CD4-positive, alpha-beta T cell treated with Interleukin-17A for 1 hour (primary cell): ENCODE measurements at places on chromosomes 4 and X.

DNA sequence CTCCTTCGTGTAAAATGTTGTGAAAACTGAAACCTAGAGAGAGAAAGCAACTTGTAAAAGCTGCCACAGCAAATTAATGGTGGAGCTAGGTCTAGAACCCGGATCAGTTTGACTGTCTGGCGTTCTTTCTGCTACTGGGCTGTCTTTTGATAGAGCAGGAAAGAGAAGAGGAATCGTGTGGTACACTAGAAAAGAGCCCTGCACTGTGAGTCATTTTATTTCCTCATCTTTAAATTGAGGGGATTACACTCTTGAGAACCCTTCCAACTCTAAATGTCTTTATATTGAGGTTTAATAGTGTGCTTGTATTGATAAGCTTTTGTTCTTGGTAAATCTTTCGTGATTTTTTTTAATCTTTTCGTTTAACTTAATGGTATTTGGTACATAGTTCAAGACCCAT, 4.3 kb downstream of the WDR44 start:
- no peak for DNase-seq

GRCh38 chr4:97215409-97215941, 927.8 kb downstream of the STPG2 start:
- DNase-seq, result no peak

GRCh38 chr4:77021614-77022089, 54.1 kb downstream of the CCNI start:
- DNase-seq, result no peak

DNA sequence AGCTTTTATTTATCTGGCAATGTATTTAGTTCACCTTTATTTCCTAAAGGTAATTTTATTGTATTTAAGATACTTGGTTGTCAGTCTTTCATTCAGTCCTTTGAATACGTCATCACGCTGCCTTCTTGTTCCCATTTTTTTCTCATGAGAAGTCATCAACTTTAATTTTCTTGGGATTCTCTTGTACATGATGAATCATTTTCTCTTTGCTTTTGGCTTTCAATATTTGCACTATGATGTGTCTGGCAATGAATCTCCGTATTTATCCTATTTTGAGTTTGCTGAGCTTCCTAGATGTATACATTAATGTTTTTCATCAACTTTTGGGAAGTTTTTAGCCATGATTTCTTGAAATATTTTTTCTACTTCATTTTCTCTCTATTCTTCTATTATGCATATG, 28.4 kb downstream of the CLDN2 start:
- no peak for DNase-seq

DNA sequence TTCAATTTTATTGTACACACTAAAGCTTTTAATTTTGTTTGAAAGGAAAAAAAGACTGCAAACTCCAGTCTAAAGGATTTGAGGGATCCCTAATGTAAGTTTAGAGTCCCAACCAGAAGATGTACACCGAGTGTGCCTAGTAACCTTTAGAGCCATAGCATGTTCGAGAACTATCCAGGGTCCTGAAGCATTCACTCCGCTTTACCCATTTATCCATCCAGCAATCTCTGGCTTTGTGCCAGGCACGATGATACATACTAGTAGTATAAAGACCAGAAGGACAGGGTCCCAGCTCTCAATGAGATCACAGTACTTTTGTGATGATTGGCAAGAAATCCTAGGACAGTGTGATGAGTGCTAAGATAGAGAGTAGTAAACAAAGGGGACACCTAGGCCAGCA, 168.7 kb downstream of the STK32B start:
- no peak for DNase-seq

DNA sequence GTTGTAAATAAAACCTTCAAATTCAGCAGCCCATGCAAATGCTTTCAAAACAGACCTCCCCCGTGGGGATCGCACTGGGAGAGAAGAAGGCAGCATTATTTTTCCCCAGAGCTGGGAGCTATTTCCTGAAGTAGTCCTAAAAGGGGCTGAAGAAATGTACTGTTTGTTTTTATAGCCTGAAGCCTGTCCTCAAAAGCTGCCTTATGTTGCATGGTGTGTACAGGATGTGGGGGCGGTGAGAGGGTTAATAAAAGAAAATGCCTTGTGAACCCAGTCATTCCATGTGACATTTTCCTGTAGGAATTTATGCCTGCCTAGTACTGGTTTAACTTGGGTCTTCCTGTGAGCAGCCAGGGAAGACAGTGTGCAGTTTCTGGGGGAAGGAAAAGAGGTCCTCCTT, 144.1 kb downstream of the SOWAHB start:
- no peak for DNase-seq

- DNase-seq, result no peak
Observed at GRCh38 chr4:92100975-92101374, 202.8 kb upstream of the GRID2 start.

GRCh38 chrX:48059296-48059639, 12.2 kb downstream of the ZNF630 start:
- DNase-seq, result no peak

GRCh38 chrX:1833656-1834360, 218.9 kb downstream of the ASMT start:
- no peak for DNase-seq

DNA sequence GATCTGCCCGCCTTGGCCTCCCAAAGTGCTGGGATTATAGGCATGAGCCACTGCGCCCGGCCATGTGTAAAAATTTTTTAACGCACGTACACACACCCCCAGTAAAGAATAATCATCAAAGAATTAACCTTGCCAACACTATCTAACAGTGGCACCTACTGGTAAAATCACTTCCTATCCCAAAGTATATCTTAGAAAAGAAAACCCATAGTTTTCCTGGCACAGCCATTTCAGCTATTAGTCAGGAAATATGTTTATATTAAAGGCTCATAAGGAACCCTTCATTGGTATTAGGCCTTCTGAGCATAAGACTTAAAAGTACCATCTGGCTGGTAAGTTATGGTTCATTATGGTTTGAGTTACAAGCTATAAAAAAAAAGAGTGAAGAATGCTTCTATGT, 14.1 kb downstream of the S100G start:
- DNase-seq, result no peak

GRCh38 chr4:99301376-99302164, 10.8 kb upstream of the ADH1A start:
- DNase-seq, result no peak

DNA sequence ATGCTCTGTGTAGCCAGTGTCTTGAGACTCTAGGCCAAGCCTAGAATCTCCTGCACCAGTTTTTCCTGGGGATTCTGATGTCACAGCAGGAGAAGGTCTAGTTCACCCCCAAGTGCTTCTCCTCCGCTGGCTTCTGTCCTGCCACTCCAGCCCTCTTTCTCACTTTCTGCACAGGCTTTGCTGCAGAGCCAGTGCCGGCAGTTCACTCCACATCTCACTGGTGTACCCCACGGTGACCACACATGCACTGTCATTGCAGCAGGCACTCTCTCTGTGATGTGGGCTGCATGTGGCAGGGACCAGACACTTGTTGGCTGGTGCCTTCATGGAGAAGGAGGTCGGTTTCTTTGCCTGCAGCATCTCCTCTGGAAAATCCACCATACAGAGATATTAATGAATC, 643.8 kb upstream of the GALNTL6 start:
- no peak for DNase-seq

DNA sequence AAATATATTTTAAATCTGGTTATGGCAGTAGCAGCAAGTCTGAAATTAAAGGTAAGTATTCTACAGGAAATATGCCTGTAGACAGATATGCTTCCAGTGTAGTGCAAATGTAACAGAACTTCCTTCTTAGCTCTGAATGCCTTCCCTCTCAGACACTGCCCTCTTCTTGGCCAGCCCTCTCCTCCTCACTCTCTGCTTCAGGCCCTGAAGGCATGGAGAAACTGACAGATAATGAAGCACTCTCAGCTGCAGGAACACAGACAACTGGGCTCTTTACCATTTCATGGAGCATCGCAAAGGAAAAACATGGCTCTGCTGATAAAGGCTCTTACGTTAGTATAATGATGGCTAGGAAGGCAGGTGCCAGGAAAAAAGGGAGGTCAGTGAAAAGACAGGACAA, 431.5 kb upstream of the RASGEF1B start:
- no peak for DNase-seq
